T-helper 17 cell (primary cell): ENCODE measurements at places on chromosomes 13 and 19. TPM values are rescaled to one million over a fixed set of nuclear protein-coding genes. Genes with fewer than 3 reads are reported as not detected.
A peak's percentile ranks its signal among the peaks of the same experiment; 100 is the strongest.

GRCh38 chr13:38358684-38359083, 9.0 kb downstream of the UFM1 start:
- DNase-seq, result no peak
- H3K27ac ChIP-seq, result no peak overlapping the region
- H3K4me3 ChIP-seq, result no peak overlapping the region
- peaks cover 6% of the 10 kb centered on the region for H3K4me1 ChIP-seq

Gene ZNF667
- total RNA-seq, result 2.0 TPM

DNA sequence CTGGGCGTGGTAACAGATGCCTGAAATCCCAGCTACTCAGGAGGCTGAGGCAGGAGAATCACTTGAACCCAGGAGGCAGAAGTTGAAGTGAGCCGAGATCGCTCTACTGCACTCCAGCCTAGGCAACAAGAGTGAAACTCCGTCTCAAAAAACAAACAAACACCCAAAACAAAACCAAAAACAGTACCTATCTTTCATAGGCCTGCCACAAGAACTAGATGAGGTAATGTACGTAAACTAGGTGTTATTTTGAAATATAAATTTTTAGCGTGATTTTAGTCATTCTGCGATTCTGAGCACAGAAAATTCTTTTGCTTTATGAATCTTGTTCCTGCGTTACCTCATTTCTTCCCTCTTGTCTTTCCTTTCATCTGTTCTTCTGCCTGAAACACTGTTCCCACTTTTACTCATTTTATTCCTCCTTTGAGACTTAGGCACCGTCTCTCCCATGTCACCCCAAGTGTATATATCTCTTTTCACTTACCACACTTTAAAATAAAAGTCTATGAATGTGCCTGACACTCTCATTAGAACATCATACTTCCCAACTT, 238.2 kb upstream of the HTR2A start:
- no peak overlapping the region for H3K27ac ChIP-seq
- no peak for DNase-seq
- H3K4me3 ChIP-seq, result no peak overlapping the region
- no peaks in the 10 kb centered on the region for H3K36me3 ChIP-seq

DNA sequence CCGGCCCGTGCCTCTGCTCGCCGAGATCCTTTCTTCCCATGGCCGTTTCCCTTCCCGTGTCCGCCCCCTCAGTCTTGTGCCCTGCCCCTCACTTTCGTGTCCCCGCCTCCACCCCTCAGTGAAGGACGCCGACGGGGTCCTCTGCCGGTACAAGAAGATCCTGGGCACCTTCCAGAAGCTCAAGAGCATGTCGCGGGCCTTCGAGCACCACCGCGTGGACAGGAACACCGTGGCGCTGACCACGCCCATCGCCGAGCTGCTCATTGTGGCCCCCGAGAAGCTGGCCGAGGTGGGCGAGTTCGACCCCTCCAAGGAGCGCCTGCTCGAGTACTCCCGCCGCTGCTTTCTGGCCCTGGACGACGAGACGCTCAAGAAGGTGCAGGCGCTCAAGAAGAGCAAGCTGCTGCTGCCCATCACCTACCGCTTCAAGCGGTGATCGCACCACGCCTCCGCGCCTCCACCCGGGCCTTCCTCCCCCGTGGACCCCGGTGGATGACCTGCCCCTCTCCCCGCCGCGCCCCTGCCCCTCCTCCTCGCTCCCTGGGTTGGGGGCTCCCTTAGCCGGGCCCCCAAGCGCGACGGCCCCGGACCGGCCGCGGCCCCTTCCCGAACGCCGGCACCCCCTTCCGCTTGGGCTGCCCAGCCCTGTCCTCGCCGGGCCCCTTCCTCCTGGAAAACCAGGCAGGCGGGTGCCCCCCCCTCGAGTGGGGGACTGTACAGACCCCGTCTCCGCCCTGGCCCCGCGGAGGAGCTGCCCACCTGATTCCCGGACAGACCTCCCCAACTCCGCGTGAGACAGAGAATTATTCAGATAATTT, 2.3 kb upstream of the U2AF2 start:
- H3K36me3 ChIP-seq, result no peaks in the 10 kb centered on the region
- H3K4me3 ChIP-seq, result no peak overlapping the region
- DNase-seq, result no peak
- no peak overlapping the region for H3K27ac ChIP-seq
- peaks cover 36% of the 10 kb centered on the region for H3K4me1 ChIP-seq

DNA sequence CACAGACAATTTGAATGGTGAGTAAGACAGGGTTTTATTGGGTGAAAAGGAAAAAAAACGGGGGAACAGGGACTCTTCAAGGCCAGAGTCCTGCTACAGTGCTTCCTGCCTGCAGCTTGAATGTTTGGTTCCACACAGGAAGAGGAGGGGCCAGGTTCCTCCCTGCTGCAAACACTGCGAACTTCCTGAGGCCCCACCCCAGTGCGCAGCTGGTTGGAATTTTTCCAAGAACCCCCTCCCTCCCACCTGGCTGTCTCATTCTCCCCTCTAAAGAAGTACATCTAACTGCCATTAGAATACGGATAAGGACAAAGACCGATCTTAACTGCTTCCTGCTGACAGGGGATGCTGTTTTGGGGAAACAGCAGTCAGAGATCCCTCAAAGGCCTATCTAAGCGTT, 184.9 kb downstream of the GGACT start:
- no peaks in the 10 kb centered on the region for H3K27me3 ChIP-seq
- no peak overlapping the region for H3K4me3 ChIP-seq
- H3K27ac ChIP-seq, result no peak overlapping the region
- H3K36me3 ChIP-seq, result peaks cover 6% of the 10 kb centered on the region

Gene RAB8A
- total RNA-seq, result 105 TPM

DNA sequence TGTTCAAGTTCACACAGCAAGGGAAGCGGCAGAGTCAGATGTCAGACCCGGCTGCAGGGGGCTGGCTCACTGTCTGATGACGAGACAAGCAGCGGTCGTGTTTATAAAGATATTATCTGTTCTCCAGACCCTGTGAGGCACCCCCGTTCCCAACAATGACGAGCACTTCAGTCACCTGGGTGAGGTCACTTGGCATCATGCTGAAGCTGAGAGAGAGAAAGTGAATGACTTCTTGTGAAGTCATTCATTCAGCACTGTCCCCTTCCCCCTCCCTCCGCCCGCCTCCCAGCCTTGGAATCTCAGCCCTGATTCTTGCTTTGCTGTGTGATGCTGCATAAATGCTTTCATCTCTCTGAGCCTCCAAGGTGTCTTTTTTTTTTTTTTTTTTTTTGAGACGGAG, 4.9 kb upstream of the LYPD3 start:
- no peak overlapping the region for H3K4me3 ChIP-seq
- peak; percentile 22 for DNase-seq
- H3K27me3 ChIP-seq, result no peaks in the 10 kb centered on the region
- H3K4me1 ChIP-seq, result peaks cover 29% of the 10 kb centered on the region

Gene EML2
- 61.2 TPM for total RNA-seq

DNA sequence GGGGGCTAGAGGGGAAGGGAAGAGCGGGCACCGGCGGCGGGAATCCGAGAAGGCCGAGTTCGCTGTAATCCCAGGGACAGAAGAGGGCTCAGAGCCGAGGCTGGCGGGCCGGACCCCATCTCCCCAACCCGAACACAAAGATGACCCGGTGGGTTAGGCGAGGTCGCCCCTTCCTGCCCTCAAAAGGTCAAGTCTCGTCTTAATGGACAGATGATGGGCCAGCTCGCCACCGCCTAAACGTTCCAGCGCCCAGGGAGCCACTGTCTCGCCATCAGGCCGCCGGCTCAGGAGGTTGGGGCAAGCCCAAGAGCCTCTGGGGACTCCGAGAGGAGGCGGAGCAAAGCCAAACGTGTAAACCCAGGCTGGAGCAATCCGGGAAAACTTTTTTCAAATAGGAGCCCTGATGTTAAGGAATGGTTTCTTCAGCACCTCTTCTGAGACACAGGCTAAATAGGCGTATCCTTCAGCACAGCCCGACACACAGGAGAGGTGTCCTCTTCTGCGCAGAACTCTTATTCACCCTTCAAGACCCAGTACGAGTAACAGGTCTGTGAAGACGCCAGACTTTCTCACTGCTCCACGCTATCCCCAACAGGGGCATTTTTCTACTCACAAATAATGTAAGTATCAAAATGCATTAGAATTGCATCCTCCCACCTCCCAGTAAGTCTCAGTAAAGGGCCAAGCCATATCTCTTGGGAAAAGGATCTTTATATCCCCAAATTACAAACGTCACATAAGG, 6.3 kb upstream of the POU4F1 start:
- H3K4me3 ChIP-seq, result peak overlapping the region; percentile 87
- H3K4me1 ChIP-seq, result peaks cover 20% of the 10 kb centered on the region
- peaks cover 3% of the 10 kb centered on the region for H3K36me3 ChIP-seq
- no peak for DNase-seq
- peaks cover 64% of the 10 kb centered on the region for H3K27me3 ChIP-seq

DNA sequence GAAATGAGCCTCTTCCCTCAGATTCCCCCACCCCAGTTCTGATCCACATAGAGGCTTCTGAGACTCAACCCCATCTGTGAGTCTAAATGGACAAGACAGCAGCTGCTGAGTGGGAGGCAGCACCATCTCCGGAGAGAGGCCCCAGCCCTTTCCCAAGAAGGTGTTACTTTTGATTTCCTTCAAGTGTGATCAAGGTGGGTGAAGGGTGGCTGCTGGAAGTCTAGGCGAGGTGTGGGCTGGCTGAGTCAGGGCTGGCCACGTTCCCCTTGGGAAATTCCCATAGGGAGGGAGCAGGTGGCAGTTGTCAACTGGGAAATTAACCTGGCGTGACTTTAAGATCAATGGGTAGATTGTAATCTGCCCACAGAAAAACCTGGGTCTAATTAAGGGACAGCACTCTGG, 148.0 kb downstream of the FOXO1 start:
- no peaks in the 10 kb centered on the region for H3K36me3 ChIP-seq
- peak overlapping the region; percentile 12 for H3K27ac ChIP-seq
- DNase-seq, result no peak
- peaks cover 12% of the 10 kb centered on the region for H3K4me1 ChIP-seq
